Esophagus mucosa (tissue), 1 donor: ENCODE measurements at places on chromosomes 3 and 15. TPM values are rescaled to one million over a fixed set of nuclear protein-coding genes. Genes with fewer than 3 reads are reported as not detected.

GATA2 gene
- 1.1 TPM for total RNA-seq

CDHR4 gene
- not detected for total RNA-seq

IL17RB gene
- 0.20 TPM for total RNA-seq

GPR160 gene
- total RNA-seq = 1.4 TPM

ATP13A3 gene
- total RNA-seq = 36.9 TPM
